Activated CD8-positive, alpha-beta memory T cell treated with anti-CD3 and anti-CD28 coated beads, Interleukin-2, amount 10 ng/mL, durations not matched to agents 7 days and 5 days (primary cell): ENCODE measurements at places on chromosomes 5 and 9. TPM values are rescaled to one million over a fixed set of nuclear protein-coding genes. Genes with fewer than 3 reads are reported as not detected.

DNA sequence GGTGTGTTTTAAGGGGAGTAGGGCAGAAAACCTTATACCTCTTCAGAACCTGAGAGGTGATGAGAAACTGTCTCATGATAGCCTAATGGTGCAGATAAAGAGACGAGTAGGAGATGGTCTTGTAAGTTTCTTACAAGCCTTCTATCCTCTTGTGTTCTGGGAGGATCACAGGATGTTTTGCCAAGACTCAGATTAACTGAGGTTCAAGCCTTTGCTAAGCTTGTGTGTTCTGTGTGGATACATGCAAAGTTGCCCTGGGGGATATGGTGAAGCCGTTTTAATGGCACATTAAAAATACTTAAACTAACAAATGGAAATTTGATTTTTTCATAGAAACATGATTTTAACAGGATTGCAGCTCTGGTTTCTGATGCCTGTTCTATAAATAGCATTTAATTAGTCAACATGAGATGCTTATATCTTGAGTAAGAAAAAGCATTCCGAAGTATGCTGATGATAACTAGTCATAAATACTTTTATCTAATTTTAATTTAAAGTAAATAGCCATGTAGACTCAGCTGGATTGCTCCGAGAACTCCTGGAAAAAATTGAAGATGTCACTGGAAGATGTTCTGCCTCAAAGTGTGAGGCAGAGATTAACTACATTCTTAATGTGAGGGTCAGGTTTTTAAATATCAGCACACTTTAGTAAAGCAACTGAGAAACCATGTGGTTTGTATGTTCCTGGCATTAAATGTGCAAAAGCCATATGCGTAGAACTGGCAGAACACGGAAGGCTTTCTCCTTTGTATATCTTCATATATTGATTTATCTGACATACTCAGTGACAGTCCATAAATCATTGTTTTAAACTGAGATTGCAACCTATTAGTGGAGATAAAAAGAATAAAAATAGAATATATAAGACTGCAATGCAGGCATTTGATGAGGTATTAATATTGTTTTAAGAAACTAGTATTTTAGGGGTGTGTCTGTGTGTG, 53.7 kb downstream of the IPO11 start:
- no peak for DNase-seq

DNA sequence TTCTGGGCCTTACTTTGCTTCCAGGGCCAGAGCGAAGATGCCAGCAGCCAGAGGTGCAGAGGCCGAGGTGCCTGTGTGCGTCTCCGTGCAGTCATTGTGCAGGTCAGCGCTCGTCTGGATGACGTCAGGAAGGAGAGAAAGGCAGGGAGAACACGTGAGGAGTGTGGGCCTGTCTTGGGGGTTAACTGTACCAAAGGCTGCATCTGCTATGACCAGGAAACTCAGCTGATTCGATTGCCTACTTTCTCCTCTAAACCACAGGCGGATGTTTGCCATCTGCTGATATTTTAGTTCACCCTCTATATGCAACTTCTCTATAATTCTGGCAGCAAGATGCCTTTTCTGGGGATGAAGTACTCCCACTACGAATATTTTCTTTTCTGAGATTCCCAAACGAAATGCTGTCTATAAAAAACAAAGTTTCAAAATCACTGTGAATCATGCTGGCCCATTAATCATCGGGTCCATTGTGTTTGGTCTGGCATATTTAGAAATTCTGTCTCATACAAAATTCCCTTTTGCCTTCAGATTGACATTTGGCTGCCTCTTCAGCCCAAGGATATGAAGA, 24.8 kb downstream of the PCSK1 start:
- DNase-seq: no peak

GRCh38 chr5:117299936-117300328, 725.3 kb upstream of the SEMA6A start:
- no peak for DNase-seq

- DNase-seq: no peak
These were observed 21.9 kb upstream of the TGFBR1 start for GRCh38 chr9:99083051-99083450.

- no peak for DNase-seq
These were observed 182.8 kb upstream of the GDNF start for GRCh38 chr5:38022631-38023030.

IFT74 gene
- 12.1 TPM for total RNA-seq

TXNDC15 gene
- 56.8 TPM for total RNA-seq
